Fibroblast of skin of scalp (primary cell): ENCODE measurements at places on chromosomes 7 and 10.

DNA sequence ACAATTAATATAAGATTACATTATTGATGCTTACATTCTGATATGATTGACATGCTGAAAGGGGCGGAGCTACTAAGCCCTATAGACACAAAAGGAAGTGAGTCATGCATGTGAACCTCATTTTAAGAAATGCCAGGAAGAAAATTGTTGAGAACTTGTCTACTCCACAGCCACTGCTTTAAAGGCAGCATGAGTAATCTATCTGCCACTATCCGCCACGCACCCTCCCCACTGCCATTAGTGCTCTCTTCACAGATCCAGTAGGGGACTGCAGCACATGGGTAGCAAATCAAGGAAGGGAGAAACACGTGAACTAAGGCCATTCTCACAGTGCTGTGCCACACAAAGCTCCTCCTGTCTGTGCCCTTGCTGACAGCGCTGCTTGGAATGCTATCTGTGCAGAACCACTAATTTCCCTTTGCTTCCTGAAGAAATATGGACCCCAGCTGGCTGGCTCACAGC lies 524.8 kb downstream of the GRM8 start:
- DNase-seq: peak; percentile 79

DNA sequence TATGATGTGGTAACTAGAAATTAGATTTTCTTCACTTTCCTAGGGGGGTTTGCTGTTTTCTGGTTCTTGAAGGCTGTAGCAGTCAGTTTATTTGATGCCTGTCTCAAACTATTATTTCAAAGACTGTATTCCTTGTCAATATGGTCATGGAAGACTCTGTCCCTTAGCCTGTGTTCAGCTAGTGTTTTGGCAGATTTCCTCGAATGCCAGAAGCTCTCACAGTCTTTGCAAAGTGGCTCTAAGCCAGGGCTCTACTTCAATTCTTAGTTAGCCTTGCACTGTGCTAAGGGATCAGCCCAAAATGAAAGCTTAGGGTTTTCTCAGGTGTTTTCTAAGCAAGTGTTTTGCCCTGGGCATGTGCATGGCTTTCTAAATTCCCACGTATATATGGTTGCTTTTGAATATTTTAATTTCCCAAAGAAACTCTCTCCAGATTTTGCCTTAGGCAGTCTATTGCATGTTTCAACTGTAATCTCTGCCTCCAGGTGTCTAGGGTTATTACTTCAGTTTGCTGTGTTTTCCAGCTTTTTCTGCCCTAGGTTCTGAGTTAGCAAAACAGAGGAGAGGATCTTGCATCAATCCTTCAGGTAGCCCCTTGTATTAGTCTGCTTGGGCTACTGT lies 7.2 kb upstream of the C1GALT1 start:
- DNase-seq: peak; percentile 13

GRCh38 chr7:30750683-30751650 lies 968 bp upstream of the INMT start:
- peak; percentile 89 for DNase-seq

- no peak for DNase-seq
These were observed 95.8 kb downstream of the DKK1 start for GRCh38 chr10:52409928-52410327.

- DNase-seq: no peak
These were observed 14.6 kb downstream of the ZNF3 start for GRCh38 chr7:100066953-100067352.

DNA sequence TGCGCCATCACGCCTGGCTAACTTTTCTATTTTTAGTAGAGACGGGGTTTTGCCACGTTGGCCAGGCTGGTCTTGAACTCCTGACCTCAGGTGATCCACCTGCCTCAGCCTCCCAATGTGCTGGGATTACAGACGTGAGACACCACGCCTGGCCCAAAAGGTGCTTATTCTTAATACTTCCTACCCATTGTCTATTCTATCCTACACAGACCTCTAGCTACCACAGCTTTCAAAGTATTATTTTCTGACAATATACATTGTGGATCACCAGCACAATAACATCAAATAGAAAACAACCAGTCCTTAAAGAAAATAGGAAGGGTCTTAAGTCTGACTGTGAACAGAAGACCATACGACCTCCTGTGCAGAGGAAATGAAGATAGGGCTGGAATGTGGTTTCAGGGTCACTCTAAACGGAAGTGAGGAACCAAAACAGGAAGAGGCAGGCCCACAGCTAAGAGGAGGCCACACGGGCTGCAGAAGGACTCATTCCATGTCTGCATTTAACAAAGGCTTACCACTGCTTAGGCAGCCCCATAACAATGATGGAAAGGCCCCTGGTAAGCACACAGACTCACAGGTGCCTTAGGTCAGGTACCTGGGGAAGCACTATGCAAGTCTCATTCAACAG lies 115.2 kb downstream of the ZFAND4 start:
- no peak for DNase-seq

- DNase-seq: no peak
These were observed 99.7 kb upstream of the FZD1 start for GRCh38 chr7:91164506-91164905.

GRCh38 chr7:23246555-23246954 lies at the start of gene GPNMB:
Gene GPNMB, plus strand, starts transcription at chr7:23246775. Its CDS starts 83 bp downstream, at chr7:23246858.
- DNase-seq: peak; percentile 95

DNA sequence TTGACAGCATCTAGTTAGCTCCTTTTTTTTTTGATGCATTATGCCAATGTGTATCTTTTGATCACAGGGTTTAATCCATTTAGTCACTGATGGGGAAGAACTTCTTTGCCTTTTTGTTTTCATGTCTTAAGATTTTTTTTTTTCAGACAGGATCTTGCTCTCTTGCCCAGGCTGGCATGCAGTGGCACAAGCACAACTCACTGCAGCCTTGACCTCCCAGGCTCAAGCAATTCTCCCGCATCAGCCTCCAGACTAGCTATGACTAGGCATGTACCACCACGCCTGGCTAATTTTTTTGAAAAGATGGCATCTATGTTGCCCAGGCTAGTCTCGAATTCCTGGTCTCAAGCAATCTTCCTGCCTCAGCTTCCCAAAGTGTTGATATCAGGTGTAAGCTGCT lies 46.4 kb upstream of the PLA2G12B start:
- DNase-seq: no peak

DNA sequence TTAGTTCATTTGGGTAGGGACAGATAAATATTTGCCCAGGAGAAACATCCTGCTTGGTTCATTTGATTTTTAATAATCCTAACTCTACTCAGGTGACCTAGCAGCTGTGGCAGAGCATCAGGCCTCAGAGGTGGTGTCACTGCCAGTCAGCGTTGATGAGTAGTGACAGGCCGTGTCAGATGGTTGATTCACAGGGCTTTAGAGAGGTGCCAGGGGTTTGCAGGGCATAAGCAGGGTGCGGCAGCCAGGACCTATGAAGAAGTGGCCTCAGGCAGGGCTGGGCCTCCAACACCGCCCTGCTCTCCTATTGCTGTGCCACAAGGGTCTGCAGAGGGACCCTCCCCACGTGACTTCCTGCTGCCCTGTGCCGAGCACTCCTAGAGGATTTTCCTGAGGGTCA lies 128.1 kb downstream of the HECW1 start:
- DNase-seq: no peak

DNA sequence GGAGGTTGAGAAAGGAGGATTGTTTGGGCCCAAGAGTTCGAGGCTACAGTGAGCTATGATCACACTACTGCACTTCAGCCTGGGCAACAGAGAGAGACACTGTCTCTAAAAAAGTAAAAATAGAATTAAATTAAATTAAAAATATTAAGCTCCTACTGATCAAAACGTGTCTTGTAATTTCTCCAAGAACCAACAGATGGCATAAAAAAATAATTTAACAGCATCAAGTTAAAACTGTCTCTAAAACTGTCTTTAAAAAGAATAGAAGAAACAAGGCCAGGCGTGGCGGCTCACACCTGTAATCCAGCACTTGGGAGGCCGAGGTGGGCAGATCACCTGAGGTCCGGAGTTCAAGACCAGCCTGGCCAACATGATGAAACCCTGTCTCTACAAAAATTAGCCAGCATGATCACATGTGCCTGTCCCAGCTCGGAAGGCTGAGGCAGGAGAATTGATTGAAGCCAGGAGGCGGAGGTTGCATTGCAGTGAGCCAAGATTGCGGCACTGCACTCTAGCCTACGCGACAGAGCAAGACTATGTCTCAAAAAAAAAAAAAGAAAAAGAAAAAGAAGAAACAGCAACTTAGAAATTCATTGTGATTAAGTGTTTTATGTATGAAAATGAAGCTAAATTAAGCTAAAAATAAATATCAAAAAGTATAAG lies 24.5 kb downstream of the MTPAP start:
- no peak for DNase-seq

DNA sequence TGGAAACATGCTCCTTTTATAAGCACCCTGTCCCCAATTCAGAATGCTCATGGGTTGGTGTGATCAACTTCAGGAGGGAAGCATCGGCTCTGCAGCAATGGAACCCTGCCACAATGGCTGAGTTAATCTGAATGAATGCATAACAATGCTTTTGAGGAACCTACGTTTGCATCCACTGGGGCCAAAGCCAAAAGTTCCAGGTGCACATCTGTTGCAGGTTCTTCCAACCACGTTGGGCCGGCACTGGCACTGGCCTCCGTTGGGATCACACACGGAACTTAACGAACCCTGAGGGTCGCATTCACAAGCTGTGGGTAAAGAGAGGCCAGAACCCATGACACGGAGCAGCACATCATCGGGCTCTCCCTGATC lies 43.4 kb downstream of the LAMB1 start:
- DNase-seq: no peak

- no peak for DNase-seq
These were observed 15.2 kb upstream of the UBE2D1 start for GRCh38 chr10:58319599-58319998.

DNA sequence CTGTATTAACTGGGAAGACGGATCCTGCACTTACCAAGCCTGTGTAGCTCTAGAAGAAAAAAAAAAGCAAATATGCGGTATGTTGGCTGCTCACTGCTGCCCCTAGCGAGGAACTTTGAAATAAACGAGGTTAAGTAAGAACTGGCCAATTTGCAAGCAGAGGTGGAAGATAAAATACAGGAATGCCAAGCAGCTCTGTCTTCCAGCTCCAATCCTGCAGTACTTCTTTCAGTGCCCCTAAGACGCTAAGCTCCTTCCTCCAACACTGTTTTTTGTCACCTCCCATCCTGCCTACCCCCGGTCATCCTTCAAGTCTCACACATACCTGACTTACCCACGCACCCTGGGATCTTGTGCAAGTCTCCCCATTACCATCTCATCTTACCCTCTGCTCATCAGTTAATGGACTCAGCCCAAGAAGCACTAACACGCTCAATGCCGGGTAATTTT lies 809 bp downstream of the C10orf143 start:
- DNase-seq: peak; percentile 89

- no peak for DNase-seq
These were observed 31.9 kb upstream of the KAT6B start for GRCh38 chr10:74794531-74794930.

DNA sequence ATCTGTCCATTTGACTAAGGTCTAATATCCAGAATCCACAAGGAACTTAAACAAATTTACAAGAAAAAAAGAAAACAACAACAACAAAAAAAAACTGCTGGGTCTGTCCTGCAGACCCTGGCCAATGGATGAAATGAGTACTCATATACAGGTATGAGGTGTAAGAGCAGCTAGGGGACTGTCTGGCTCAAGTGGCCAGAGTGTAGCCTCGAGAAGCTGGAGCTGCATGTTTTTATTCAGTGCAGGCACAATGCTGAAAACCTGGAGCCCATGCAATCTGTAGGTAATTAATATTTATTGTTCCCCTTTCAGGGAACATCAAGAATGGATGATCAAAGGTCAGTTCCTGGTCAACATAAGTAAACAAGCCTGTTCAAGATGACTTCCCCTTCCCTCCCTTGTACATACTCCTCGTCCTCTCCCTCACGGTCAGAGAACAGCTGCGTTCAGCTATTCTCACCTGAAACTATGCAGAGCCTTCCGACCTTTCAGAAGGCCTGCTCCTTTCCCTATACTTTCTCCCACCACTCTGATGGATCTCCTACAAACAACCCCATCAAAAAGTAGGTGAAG lies 15.5 kb downstream of the CYP2C19 start:
- DNase-seq: no peak

DNA sequence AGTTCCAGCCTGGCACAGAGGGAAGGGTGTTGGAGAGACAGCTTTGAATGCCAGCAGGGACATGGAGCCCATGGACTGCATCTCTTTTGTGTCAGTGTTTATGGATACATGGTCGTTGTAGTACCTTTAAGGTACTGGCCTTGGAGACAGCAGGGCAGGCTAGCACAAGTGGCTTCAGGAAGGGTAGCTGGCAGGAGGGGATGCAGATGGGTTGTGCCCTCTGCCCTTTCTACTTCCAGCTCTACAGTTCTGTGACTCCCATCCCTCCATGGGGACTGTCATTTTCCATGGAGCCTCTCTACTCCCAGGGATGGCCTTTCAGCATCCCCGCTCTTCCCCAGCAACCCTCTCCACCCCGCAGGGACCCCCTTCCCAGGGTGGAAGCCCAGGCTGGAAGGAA lies 25.1 kb downstream of the POLL start:
- no peak for DNase-seq

DNA sequence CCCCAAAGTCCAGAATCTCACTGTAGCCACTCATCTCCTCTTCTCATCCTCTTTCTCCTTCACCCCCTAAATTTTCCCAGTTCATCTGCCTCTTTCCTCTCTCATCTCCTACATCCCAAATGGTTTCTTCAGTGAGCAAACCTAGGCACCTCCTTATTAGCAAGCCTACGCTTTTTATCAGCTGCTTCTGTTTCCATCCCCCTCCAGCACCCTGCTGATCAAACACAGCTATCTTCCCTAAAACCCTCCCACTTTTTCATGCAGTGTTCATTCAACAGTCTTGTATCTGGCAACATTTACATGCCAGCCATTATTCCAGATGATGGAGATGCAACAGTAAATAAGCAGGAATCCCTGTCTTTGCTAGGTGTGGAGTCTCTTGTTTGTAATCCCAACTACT lies 3.3 kb upstream of the ABRAXAS2 start:
- no peak for DNase-seq

DNA sequence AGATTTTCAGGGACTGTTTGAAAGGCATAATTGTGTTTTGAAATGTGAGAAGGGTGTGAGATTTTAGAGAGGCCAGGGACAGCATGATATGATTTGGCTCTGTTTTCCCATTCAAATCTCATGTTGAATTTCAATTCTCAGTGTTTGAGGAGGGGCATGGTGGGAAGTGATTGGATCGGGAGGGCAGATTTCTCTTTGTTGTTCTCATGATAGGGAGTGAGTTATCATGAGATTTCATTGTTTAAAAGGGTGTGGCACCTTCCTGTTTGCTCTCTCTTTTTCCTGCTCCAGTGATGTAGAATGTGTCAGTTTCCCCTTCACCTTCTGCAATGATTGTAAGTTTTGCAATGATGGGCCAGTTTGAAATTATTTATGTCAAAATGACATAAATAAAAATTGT lies 113.0 kb upstream of the PCDH15 start:
- no peak for DNase-seq

GRCh38 chr10:100009283-100009792 lies 409 bp downstream of the DNMBP start:
- peak; percentile 54 for DNase-seq
